ENCODE measurements at places on chromosomes 7 and 10.

DNA sequence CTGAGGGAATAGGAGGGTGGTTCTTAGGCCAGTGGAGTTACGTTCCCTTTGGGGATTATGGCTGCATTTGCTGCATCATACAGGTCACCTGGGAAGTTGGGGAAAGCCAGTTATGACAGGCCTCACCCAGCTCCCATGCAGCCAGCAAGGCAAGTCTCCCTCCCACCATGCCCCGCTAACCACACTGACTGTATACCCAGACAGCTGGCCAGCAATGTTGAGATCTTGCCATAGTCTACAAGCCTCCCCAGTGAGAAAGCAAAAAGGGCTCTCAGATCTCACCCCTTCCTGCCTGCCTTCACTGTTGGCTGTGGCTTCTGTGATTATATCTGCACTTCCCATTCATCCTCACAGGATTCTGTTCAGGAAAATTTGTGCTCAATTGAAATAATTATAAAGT is 133.3 kb upstream of the HGF start:
- no peak for DNase-seq

GRCh38 chr10:102778781-102779180 is 35.0 kb downstream of the WBP1L start:
- no peak for DNase-seq

GRCh38 chr7:44394112-44394447 is 68.7 kb upstream of the CAMK2B start:
- no peak for DNase-seq

DNA sequence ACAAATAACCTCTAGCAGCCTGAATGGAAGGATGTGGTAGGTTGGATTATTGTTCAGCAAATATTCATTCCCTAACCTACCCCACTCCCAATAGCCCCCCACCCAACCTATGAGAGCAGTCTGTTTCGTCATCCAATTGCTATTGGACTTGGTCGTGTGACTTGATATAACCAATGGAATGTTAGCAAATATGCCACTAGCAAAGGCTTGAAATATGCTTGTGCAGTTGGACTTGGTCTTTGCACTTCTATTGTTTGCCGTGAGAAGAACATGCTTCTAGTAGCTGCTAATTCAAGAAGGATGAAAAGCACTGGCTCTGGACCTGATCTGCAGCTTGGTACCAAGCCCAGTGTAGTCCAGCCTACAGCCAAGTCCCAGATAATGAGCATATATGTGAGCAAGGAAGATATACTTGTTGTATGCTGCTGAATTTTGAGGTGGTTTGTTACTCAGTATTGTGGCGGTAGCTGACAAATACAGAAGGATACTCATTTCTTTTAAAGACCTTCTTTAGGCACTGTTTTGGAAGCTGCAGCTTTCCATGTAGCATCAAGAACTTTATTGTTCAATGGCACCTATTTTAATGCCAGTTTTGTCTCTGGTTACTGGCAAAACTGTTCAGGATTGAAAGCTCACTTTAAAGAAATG is 180.4 kb downstream of the EXOC4 start:
- no peak for DNase-seq

DNA sequence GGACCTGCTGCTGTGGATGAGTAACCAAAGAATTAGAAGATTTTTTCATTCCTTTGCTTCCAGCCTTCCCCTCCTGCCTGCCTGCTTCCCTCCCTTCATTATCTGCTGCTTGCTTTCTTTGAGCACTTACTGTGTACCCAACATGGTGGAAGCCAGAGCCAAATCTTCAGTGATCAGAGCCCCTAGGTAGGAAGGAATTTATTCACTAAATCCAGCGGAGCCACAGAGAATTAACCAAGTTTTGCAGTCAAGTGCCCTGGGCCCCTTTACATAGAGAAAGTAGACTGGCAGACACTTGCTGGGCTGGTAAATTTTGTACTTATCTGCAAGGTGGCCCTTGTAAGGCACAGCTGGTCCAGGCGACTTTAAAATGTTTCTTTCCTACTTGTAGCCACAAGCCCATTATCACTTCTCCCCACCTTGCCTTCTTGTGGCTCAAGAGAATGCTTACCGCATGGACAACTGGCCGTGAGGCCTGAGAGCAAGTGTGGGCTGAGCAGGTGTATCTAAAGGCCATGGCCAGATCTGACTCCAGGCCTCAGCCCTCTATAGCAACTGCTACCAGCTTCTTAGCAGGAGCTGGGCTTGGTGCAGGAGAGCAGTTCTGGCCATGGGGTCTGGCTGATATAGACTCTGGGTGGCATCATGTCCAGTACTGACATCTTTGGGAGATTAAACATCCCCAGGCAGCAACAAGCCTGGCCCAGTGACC is 11.1 kb downstream of the UNC5B start:
- no peak for DNase-seq

DNA sequence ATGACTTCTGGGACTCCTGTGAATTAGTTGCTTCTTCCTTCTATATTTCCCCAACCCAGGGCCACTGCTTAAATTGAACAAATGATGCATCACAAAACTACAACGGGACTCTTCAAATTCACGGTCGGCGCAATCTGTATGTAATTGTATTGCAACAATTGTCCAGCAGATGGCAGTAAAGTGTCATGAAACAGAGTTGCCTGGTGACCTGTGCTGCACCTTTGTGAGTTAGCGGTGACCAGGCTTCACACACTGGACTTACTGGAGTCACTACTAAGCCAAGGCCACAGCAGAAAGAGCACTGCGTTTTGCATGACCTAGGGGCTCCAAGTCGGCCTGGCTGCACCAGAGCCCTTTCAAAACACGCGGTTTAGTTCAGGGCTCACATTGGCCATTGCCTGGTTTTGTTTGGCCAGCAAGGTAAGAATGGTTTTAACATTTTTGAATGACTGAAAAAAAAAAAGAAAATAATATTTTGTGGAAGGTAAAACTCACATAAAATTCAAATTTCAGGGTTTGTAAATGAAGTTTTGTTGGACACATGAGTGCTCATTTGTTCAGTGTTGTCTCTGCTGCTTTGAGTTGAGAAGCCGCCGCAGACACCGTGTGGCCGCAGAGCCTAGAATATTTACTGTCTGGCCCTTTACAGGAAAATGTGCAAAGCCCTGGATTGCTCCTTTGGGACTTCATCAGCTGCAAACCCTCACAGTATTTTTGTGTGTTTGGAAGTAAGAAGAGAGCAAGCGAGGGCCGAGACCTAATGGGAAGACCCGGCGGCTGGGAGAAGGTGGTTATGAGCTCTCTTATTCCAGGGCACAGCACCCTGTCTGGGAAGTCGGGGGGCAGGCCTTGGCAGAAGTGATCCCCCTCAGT is 23.2 kb upstream of the ZNF32 start:
- DNase-seq, result peak; percentile 64

- DNase-seq, result no peak
Observed at GRCh38 chr7:24704311-24704710, 53.0 kb downstream of the GSDME start.

GRCh38 chr10:80197972-80198916 is 7.1 kb downstream of the ANXA11 start:
- DNase-seq, result no peak

DNA sequence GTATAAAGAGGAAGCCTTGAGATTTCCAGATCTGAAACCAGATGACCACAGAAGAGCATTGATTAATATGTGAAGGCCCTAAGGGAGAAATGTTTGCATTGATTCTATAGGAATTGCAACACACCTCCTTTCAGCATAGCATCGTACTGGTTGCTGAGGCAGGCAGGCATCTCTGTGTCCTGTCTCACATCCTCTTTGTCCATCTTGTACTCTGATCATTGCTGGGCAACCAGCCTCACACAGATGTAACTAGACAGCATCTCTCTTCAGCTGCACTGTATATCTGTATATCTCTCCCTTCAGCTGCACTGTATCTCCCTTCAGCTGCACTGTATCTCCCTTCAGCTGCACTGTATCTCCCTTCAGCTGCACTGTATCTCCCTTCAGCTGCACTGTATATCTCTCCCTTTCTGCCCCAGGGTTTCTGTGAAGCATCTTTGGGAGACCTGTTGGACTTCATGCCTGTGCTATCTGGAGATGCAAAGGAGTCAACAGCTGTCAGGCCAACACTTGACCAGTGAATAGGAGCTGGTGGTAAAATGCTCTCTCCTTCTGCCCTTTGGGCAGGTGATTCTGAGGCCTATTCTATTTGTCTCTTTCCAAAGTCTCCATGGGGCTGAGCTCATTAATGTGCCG is 40.3 kb downstream of the TMEM178B start:
- no peak for DNase-seq

DNA sequence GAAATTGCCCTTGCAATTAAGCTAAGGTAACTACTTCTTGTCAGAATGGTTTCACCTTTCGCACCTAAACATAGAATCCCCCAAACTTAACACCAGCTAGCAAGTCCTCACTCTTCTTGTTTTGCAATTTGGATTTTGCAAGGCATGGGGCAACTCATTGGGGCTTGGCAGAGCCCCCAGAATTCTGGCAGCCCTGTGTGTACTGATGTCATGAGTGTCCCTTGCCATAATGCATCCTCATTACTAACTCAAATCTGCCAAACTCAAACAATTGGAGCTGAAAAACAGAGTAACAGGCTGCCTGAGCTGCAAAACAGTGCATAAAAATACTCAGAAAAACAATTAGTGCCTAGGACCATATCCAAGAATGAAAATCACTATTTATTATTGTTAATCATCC is 7.9 kb upstream of the XPNPEP1 start:
- no peak for DNase-seq

- DNase-seq, result peak; percentile 38
Observed at GRCh38 chr7:74002474-74003017, 25.4 kb upstream of the ELN start.

- DNase-seq, result no peak
Observed at GRCh38 chr10:22159180-22159579, 58.6 kb downstream of the EBLN1 start.

GRCh38 chr7:44275957-44276570 is 49.3 kb downstream of the CAMK2B start:
- DNase-seq, result no peak

GRCh38 chr7:117034851-117035464 is 81.7 kb downstream of the ST7 start:
- DNase-seq, result no peak

- peak; percentile 17 for DNase-seq
Observed at GRCh38 chr7:111796671-111797070, 234.4 kb upstream of the IMMP2L start.

GRCh38 chr7:128701062-128701785 is 29.1 kb downstream of the GARIN1A start:
- no peak for DNase-seq

DNA sequence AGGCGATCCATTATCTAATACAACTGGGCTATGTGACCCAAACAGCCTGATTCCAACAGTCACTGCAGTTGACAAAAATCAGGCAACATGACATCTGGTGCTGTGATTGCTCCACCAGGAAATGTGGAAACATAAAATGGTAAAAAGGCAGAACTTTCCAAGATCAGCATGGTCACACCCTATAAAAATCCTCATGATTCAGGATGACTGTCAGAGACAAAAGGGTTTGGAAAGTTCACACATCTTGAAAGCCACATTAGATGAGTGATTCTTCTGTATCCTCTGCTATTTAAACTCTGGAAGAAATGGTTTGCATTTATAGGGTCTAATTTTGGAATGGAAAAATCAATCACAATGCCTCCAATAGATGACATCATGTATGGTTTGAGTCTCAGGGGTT is 662.6 kb upstream of the IGFBP3 start:
- DNase-seq, result no peak

- DNase-seq, result no peak
Observed at GRCh38 chr10:109727436-109727835, 195.9 kb downstream of the XPNPEP1 start.

- no peak for DNase-seq
Observed at GRCh38 chr7:22718200-22718711, 8.7 kb upstream of the IL6 start.

GRCh38 chr7:17706734-17707133 is 233.6 kb downstream of the SNX13 start:
- peak; percentile 59 for DNase-seq

DNA sequence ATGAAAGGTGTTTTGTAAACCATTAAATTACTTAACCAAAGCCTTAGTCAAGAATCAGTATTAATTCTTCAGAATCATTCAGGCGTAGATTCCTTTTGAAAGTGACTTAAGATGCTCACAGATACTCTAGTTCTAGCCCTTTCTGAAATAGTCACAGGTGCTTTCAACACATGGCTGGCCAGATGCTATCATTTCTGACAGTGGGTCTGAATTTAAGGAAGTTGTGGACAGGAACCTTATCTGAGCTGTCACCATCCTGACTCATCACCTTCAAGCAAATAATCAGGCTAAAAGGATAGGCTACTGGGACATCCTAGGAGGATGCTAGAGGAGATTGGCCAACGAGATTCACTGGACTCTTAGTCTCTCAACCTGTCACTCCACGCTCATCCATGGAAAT is 501.5 kb downstream of the LRMDA start:
- no peak for DNase-seq

- no peak for DNase-seq
Observed at GRCh38 chr7:127557803-127558202, 27.6 kb downstream of the GCC1 start.

GRCh38 chr7:5827755-5828154 is 46.3 kb upstream of the RNF216 start:
- DNase-seq, result peak; percentile 22

GRCh38 chr7:94426980-94427875 is 32.5 kb downstream of the COL1A2 start:
- DNase-seq, result no peak

DNA sequence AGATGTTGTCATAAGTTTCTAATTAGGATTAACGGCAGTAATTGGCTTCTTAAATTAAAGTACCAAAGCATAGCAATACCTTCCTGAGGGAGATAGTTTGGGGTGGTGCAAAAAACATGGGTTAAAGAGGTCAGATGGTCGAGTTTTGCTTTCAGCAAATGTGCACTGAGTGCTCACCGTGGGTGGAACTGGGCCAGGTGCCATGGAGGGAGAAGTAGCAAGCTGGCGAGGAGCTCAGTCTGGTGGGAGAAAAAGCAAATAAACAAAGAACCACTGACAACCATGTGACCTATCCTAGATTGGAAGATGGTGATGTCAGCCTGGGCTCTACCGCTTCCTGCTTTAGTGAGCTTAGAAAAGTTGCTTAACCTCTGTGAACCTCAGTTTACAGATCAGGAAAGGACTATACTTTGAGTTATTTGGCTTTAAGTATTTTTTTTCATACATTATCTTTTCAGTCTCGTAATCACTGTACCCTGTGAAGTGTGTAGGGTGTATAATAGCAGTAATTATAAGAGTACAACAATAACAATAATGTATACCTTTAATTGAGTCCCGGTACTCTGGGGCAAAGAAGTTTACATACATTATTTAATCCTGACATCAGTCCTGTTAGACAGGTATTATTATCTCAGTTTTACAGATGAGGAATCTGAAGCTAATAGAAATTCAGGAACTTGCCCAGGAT is 69.0 kb upstream of the PDCD4 start:
- peak; percentile 68 for DNase-seq

DNA sequence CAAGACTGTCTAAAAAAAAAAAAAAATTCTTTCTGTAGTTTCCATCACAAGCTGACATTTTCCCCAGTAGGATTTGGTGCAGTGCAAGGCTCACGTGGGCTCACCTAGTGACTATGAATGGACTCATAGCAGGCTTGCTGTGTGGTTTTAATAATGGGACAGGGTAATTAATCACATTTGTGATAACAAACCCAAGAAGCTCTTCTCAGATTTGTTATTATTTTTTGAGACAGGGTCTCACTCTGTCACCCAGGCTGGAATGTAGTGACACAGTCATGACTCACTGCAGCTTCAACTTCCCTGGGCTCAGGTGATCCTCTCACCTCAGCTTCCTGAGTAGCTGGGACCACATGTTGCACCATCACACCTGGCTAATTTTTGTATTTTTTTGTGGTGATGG is 40.0 kb downstream of the NACAD start:
- DNase-seq, result no peak

GRCh38 chr7:30694218-30694745 is 12.0 kb upstream of the CRHR2 start:
- peak; percentile 18 for DNase-seq
